Testis (tissue), 5 donors: ENCODE measurements at places on chromosomes 13 and 19.

DNA sequence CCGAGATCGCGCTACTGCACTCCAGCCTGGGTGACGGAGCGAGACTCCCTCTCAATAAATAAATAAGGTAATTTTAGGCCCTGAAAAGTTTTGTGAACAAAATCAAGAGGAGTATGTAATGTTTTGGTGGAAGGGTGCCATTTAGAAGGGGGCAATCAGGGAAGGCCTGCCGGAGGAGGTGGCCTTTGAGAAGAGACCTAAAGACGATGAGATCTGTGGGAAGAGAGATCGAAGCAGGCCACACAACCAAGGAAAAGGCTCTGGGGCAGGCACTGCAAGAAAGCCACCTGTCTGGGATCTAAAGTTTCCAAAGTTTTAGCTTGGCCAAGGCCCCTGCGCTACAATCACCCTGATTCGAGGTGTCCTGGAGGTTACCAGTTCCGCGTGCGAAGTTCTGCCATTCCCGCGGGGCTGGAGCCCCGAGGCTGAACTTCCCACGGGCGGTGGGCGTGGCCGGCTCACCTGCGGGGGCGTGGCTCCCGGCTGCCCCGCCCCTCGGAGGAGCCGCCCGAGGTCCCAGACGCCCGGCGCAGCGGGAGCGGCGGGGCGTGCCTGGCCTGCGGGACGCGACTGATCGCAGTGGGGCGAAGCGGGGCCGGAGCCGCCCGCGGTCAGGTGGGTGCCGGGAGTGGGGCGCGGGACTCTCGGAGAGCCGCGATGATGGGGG is at the start of gene KLC3:
Gene KLC3 (plus strand): TSS at position 519 of the 667 bp plus-strand sequence. CDS start 4,792 bp downstream, outside the sequence.
- peak; percentile 42 for DNase-seq

DNA sequence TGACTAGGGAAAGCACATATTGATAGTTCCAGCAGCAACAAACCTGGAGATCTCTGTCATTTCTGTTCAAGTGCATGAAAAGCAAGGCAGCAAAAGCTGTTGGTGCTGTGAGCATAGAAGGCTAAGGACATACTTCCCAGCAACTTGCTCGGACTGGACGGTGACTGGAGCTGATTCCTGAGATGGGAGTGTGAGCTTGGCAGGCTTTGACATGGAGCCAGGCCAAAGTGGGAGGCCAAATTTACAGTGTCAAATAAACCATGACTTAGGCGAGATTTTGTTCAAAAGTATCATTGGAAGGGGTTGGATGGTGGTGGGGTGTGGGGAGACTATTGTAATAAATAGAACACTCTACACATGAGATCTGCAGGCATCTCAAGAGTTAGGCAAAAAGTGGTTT is 5.9 kb upstream of the ARGLU1 start:
- peak; percentile 52 for DNase-seq

DNA sequence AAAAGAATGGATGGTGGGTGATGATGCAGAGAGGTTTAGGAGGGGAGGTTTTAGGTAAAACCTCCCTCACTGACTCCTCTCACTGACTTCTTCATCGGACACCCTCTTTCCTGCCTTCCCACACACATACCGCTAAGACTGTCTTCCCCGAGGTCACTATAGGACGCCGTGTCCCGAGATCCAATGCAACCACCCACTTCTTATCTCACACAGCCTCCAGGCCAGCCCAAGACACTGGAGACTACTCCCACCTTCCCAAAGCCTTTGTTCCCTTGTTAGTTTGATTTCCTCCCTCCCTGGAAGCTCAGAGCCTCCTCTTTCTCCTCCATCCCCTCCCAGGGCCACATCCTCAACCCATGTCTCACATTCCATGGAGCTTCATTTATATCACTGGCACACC is 16.5 kb upstream of the CAMSAP3 start:
- peak; percentile 88 for DNase-seq

GRCh38 chr19:5360003-5360780 is 19.6 kb upstream of the PTPRS start:
- DNase-seq, result no peak

- DNase-seq, result no peak
Observed at GRCh38 chr19:9427941-9428340, 7.4 kb downstream of the ZNF266 start.

GRCh38 chr19:37519890-37520289 is 13.2 kb downstream of the ZNF793 start:
- DNase-seq, result no peak

DNA sequence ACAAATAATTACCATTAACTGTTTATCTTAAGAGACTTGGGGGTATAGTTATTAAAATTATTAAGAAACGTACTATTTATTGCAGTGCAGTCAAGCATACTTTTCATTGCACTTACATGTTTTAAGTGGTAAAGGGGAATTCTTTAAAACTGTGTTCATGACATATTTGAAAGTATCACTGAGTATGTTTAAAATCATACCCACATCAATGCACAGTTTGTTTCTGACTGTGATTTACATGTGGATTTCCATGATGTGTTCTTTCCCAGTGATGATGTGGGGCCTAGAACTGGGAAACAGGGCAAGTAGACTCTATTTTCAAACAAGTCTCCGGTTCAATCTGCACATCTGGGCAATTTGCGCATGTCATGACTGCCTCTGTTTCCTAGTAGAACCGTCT is 340.5 kb upstream of the OBI1 start:
- no peak for DNase-seq

DNA sequence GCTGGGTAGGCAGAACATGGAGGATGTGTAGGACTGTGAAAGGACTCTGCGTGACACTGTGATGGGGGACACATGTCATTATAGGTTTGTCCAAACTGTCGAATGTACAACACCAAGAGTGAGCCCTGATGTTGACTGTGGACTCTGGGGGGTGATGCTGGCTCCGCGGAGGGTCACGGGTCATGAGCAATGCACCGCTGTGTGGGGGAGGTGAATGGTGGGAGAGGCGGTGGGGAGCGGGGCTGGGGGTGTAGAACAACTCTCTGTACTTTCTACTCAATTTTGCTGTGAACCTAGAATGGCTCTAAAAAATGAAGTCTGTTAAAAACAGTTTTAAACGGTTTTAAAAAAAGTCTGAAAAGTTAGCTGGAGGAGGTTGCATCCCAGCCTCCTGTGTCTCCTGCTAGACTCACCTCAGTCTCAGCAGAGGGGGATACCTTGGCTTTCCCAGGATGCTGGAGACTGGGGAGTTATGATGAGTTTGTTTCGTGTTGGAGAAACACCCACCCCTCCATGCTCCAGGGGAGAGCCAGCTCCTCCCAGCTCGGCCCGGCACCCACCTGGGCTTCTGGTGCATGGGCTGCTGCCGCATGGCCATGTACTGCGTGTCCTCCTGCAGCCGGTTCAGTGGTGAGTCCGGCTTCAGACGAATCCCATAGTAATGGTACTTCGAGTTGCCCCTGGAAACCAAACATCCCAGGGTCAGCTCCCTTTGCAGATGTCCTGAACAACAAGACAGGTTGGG is 34.7 kb upstream of the RANBP3 start:
- no peak for DNase-seq

- no peak for DNase-seq
Observed at GRCh38 chr19:50568728-50569698, 778 bp upstream of the LRRC4B start.

DNA sequence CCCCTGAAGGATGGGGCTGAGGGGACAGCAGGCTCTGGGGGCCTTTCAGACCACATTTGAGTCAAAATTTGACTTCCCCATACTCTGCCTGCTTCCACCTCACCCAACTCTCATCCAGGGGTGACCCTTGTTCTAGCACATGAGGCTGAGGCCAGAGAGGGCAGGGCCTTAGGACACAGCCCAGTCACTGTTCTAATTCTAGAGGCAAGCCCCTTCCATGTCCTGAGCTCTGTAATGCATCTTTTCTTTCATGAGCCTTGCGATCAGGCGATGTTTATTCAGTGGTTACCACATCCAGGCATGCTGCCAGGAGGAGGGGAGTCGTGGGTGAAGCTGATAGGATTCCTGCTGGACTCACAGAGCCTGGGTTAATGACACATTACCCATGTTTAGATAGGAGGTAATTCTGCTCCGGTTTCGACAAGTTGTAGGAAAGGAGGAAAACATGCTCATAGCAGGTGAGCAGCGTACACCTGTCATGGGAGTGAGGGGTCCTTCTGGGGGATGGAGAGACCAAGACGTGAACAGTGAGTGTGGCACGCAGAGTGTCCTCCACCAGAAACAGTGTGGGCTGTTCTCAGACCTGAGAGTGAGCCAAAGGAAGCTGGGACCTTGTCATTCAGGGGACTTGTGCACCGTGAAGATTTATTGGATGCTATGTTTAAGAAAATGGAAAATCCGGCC is 9.3 kb downstream of the RPS9 start:
- peak; percentile 93 for DNase-seq

DNA sequence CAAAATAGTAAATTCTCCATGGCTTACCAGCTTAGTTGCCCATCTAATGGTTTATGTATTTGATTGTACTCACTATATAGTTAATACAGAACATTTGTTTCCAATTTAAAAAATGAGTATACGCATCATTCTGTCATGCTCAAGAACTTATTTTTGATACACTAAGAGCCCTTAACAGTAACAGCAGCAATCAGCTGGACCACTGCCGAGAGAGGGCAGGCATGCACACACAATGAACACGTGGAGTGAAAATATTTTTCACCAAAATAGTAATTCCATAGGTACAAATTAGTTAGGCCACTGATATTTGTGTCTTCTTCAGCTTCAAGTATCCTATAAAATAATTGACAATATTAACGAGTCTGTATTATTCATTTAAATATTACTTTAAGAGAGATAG is 109.9 kb downstream of the KLF12 start:
- no peak for DNase-seq

DNA sequence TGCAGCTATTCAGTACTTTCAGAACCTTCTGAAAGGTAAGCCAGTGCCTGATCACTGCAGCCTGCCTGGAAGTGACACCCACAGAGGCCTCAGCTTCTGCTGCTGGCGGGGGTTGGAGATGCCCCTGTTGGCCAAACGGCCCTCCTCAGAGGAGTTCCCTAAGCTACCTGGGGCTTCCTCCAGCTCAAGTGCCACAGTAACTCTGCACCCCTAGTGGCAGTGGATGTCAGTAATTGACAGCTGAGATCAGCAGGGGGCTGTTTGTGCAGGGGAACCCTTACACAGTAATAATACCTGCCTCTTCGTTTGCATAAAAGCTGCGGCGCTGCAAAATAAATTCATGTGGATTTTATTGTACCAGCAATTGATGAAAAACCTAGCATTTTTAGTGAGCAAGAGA is 28.9 kb downstream of the TDRD12 start:
- no peak for DNase-seq

GRCh38 chr19:43777163-43777695 is 3.5 kb downstream of the KCNN4 start:
- DNase-seq, result no peak

- DNase-seq, result no peak
Observed at GRCh38 chr13:110555601-110556223, 5.8 kb downstream of the RAB20 start.

GRCh38 chr13:33544308-33544707 is 258.8 kb upstream of the STARD13 start:
- DNase-seq, result no peak

GRCh38 chr19:52660981-52661380 is 22.8 kb upstream of the ZNF83 start:
- no peak for DNase-seq

GRCh38 chr13:77360032-77360685 is 33.3 kb upstream of the MYCBP2 start:
- no peak for DNase-seq

DNA sequence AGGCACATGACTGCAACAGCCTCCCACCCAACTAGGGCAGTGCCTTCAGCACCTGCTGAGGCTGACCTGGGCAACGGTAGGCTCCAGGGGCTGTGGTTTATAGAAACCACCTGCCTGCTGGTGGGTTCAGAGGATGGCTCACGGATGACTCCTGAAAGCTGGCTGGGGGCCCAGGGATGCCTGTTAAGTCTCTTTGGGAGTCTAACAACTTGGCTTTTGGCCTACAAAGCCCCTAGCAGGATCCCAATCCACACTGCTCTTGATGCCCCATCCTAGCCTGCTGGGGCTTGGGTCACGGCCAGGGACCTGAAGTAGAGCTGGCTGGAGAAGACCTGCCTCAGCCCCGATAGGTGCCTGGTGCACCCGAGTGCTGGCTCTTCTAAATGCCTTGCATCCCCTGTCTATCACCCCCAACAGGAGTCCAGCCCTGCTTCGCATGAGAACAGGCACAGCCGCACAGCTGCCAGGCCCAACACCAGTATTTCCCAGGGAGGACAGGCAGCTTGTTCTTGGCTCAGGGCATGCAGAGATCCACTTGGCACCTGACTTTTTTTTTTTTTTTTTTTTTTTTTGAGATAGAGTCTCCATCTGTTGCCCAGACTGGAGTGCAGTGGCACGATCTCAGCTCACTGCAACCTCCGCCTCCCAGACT is 9.1 kb upstream of the EPHX3 start:
- no peak for DNase-seq

GRCh38 chr19:2675892-2676291 is 26.6 kb downstream of the GNG7 start:
- DNase-seq, result no peak

GRCh38 chr19:15843203-15843893 is 27.9 kb upstream of the OR10H1 start:
- DNase-seq, result no peak

DNA sequence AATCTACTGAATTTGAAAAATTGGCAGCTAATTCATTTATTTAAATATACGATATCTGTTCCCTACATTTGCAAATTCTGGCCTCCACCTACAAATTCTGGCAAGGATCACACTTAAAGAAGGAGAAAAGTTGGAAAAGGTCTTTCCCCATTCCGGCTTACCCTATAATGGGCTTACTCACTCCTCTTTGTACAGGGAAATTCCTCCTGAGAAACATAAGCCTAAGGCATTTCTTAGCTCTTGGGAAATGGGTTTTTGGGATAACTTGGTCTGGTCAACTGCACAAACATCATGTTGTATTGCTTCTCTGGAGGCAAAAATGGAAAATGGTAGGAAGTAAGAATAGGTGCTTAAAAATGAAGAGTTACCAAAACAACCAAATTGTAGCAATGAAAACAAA is 25.5 kb downstream of the KCTD12 start:
- no peak for DNase-seq
